Gastroesophageal sphincter (tissue), 4 donors: ENCODE measurements at places on chromosomes 16 and 17. TPM values are rescaled to one million over a fixed set of nuclear protein-coding genes. Genes with fewer than 3 reads are reported as not detected.

DNA sequence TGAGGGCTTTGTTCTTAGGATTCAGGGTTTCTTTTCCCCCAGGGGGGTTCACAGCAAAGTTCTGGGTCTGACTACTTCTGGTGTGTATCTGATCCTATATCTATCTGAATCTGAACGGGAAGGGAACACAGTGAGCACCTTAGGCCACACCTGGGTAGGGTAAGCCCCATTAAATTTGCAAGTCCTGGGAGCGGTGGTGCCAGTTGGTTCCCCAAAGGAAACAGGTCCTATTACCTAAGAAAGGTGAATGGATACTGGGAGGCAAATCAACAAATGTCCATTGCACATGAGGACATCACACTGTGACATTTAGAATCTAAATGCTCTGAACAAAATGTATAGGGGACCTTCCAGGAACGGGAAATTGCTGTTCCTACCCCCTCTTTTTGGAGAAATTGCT is 54.6 kb downstream of the BMERB1 start:
- ATAC-seq = no peak

DNA sequence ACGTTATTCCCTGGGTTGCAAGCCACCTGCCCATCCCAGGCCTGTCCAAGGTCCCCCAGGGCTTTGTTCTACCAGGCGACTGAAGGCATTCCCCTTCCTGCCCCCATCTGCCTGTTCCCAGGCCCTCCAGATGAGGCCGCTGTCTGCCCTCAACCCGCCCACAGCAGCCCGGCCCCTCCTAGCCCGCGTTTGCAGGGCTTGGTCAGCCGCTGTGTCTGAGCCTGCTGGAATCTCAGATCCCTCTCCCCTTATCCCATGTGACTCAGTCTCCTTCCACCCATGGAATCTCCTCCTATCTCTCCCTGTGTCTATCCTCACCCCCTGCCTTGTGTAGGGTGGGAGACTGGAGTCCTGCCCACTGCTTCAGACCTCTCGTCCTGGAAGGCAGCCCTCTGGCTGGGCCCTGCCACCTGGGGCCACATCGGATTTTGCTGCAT is 186.0 kb upstream of the TNRC6C start:
- ATAC-seq = peak; percentile 78

GRCh38 chr17:16463358-16464302 is 28.4 kb downstream of the LRRC75A start:
- peak; percentile 20 for ATAC-seq

DNA sequence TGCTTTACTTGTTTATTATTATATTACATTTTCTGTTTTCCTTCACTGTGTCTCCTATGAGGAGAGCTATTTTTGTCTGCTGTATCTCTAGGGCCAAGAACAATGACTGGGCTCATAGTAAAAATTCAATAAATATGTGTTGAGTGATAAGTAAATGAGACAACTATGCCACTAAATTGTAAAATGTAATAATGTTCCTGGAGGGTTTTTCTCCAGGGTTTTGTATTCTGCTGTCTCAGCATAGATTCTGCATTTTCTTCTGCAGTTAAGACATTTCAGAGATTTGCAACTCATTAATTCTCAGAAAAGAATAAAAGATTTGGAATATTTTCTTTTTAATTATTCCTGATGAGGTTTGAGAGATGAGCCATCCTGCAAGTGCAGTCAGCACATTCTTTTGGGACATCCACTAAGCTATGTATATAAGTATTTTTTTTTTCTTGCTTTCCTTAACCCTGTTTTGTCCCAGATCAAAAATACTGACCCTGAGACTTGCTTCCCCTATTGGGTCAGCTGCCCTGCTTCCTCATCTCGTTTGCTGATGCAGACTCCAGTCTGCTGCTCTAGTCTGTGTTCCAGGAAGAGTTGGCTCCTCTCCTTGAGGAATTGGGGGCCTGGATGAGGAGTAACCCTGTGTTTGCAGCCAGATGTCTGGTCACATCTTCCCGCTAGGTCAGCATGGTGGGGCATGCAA is 122.9 kb downstream of the ABCA8 start:
- ATAC-seq = no peak

DNA sequence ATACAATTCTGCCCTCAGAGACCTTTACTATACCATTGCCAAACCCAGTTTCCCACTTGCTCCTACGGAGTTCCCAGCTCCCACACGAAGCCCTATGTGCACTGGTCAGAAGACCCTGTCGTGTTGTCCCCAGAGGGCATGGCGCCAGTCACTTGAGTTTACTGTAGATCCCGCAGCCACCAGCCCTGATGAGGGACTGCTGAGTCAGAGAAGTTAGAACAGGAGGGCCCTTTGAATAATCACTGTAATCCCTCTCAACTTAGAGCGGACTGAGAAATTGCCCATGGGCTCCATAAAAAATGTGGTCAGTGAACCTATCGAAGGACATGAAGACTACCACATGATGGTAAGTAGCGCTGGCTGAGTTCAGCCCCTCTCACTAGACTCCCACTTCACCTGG is 9.2 kb downstream of the UBFD1 start:
- ATAC-seq = no peak

The ZNF319 gene
- total RNA-seq = 16.0 TPM

The CRYBA1 gene
- not detected for total RNA-seq
